ENCODE measurements at places on chromosomes 5 and 9.

GRCh38 chr5:180641566-180641900 lies 7.9 kb downstream of the FLT4 start:
- DNase-seq, result no peak

GRCh38 chr5:80695666-80696065 lies 40.9 kb upstream of the DHFR start:
- no peak for DNase-seq

GRCh38 chr9:20236676-20237075 lies 385.6 kb downstream of the MLLT3 start:
- DNase-seq, result no peak

GRCh38 chr9:97987487-97987886 lies 4.3 kb downstream of the ANP32B start:
- no peak for DNase-seq

DNA sequence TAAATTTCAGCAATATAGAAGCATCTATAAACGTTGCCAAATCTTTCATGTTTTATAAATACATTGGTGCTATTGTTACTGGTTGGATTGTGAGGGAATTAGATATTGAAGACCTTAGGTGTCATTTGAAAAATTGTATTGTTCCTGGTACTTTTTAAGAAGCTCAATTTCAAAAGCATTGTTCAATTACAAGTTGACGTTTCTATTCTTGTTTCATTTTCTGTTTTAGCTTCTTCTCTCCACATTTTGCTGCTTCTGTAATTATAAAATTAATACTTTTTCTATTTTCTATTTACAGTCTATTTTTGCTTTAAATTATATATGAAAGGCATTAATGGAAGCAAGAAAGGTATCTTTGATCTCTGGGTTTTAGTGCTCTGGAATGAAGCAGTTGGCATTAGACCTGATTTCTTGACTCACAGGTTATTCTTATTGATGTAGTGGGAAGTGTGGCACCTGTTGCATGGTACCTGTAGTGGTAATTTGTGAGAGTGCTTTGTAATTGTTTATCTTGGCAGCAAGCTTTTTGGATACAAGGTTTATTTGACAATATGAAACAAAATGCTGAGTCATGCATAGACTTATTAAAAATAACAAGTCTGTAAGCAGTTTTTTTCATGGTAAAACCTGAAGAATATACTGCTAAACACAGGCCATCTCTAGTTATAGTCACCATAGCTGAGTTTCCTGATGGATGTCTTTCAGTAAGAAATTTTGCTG lies 13.2 kb downstream of the MACIR start:
- no peak for DNase-seq

GRCh38 chr9:38355517-38356120 lies 36.9 kb upstream of the ALDH1B1 start:
- DNase-seq, result no peak

GRCh38 chr9:70421272-70422180 lies 7.1 kb upstream of the KLF9 start:
- no peak for DNase-seq

- DNase-seq, result no peak
Observed at GRCh38 chr9:93501406-93501805, 48.0 kb upstream of the FAM120AOS start.

GRCh38 chr9:129517006-129517405 lies 103.9 kb downstream of the C9orf50 start:
- DNase-seq, result no peak

GRCh38 chr9:71441266-71441665 lies 319.8 kb upstream of the TRPM3 start:
- DNase-seq, result no peak

GRCh38 chr5:80777347-80778287 lies 122.8 kb upstream of the DHFR start:
- no peak for DNase-seq

GRCh38 chr5:78813906-78814530 lies 165.4 kb upstream of the LHFPL2 start:
- DNase-seq, result no peak

DNA sequence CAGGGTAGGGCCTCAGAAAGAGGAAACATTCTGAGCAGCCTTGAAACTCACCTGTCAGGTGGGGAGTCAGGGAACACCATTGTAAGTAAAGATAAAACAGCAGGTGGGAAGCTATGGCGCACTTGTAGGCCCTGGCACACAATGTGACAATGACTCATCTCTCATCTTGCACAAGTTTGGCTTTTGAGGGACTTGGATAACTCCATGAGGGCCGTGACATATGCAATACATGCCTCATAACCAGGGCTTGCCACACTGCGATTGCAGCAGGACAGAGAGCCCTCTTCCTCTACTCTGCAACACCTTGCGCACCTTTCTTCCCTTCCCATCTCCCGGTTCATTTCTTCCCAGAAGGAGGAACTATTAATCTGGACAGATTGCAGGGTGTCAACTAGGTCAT lies 144.9 kb downstream of the CEP120 start:
- DNase-seq, result no peak

All from kidney epithelial cell (primary cell).